A549 treated with dexamethasone at 1 μM for 4 hours (cell line): ENCODE measurements at places on chromosomes 6 and 20. TPM values are rescaled to one million over a fixed set of nuclear protein-coding genes. Genes with fewer than 3 reads are reported as not detected.

Gene CCN2
- 158 to 285 TPM (median 207 TPM) in 5 replicates for total RNA-seq

Gene HMGCLL1
- total RNA-seq = 0.08 to 0.22 TPM (median 0.14 TPM) in 5 replicates

Gene SPATS1
- not detected in 5 replicates for total RNA-seq

Gene SYCP2L
- total RNA-seq = 1.4 to 2.8 TPM (median 2.2 TPM) in 5 replicates

Gene BAK1
- total RNA-seq = 39.6 to 42.9 TPM (median 41.0 TPM) in 5 replicates

Gene ULBP3
- 2.7 to 5.5 TPM (median 5.2 TPM) in 5 replicates for total RNA-seq

Gene TFAP2B
- total RNA-seq = not detected in 5 replicates

Gene KHDRBS2
- total RNA-seq = not detected in 5 replicates

Gene HDGFL1
- not detected in 5 replicates for total RNA-seq

Gene L3MBTL3
- 2.3 to 3.1 TPM (median 2.9 TPM) in 5 replicates for total RNA-seq

Gene KHDC1L
- total RNA-seq = 0.25 to 0.41 TPM (median 0.28 TPM) in 3 of 5 replicates, not detected in the others

Gene ARG1
- total RNA-seq = not detected in 5 replicates

Gene PLN
- not detected in 5 replicates for total RNA-seq

Gene NFATC2
- 6.7 to 12.0 TPM (median 9.8 TPM) in 5 replicates for total RNA-seq

Gene BPIFB2
- total RNA-seq = not detected in 5 replicates

Gene ZDHHC14
- total RNA-seq = 2.8 to 4.1 TPM (median 3.5 TPM) in 5 replicates

Gene APCDD1L
- 0.07 to 0.18 TPM (median 0.11 TPM) in 4 of 5 replicates, not detected in the other for total RNA-seq

Gene COL9A3
- 0.41 to 0.74 TPM (median 0.60 TPM) in 5 replicates for total RNA-seq

Gene CLVS2
- total RNA-seq = 0.07 to 0.27 TPM (median 0.20 TPM) in 5 replicates

Gene RAB44
- total RNA-seq = 0.04 to 0.05 TPM (median 0.04 TPM) in 5 replicates

Gene DDO
- 0.06 to 0.15 TPM (median 0.09 TPM) in 5 replicates for total RNA-seq

Gene ZC2HC1B
- not detected in 5 replicates for total RNA-seq

Gene TRAPPC3L
- not detected in 5 replicates for total RNA-seq

Gene TRIM31
- total RNA-seq = 0.69 to 0.76 TPM (median 0.70 TPM) in 5 replicates

Gene RIN2
- total RNA-seq = 20.3 to 24.9 TPM (median 23.5 TPM) in 5 replicates

Gene TMEM244
- not detected in 5 replicates for total RNA-seq

Gene IL22RA2
- total RNA-seq = not detected in 5 replicates

Gene BTNL2
- not detected in 5 replicates for total RNA-seq

Gene SCRT2
- total RNA-seq = 0.04 TPM in 1 of 5 replicates, not detected in the others

Gene RNF217
- total RNA-seq = 4.2 to 7.1 TPM (median 6.8 TPM) in 5 replicates

Gene BMP2
- 0.18 to 0.41 TPM (median 0.26 TPM) in 5 replicates for total RNA-seq

Gene RSPH3
- total RNA-seq = 3.7 to 5.9 TPM (median 5.4 TPM) in 5 replicates

Gene RAB23
- total RNA-seq = 7.1 to 9.5 TPM (median 8.8 TPM) in 5 replicates

Gene ENPP1
- total RNA-seq = 1.3 to 2.0 TPM (median 1.6 TPM) in 5 replicates

Gene MDFI
- total RNA-seq = 0.47 to 0.87 TPM (median 0.61 TPM) in 5 replicates

Gene MATN4
- 0.03 to 0.14 TPM (median 0.07 TPM) in 5 replicates for total RNA-seq

Gene SOBP
- 0.62 to 1.3 TPM (median 1.0 TPM) in 5 replicates for total RNA-seq

Gene ATP9A
- 13.0 to 20.1 TPM (median 18.0 TPM) in 5 replicates for total RNA-seq

Gene LYRM2
- total RNA-seq = 28.8 to 35.2 TPM (median 32.1 TPM) in 5 replicates

Gene PRL
- not detected in 5 replicates for total RNA-seq

Gene PRICKLE4
- total RNA-seq = 0.33 to 1.1 TPM (median 0.78 TPM) in 5 replicates

Gene ISM1
- 0.16 to 0.24 TPM (median 0.18 TPM) in 5 replicates for total RNA-seq

Gene SMOC2
- 0.07 TPM in 1 of 5 replicates, not detected in the others for total RNA-seq

Gene CGA
- total RNA-seq = 0.29 to 0.72 TPM (median 0.47 TPM) in 5 replicates

Gene ANKEF1
- total RNA-seq = 5.3 to 7.6 TPM (median 6.4 TPM) in 5 replicates
